ENCODE measurements at places on chromosomes 3 and 15.

- peak; percentile 12 for DNase-seq
These were observed 1.4 kb downstream of the HTD2 start for GRCh38 chr3:58307639-58308215.

DNA sequence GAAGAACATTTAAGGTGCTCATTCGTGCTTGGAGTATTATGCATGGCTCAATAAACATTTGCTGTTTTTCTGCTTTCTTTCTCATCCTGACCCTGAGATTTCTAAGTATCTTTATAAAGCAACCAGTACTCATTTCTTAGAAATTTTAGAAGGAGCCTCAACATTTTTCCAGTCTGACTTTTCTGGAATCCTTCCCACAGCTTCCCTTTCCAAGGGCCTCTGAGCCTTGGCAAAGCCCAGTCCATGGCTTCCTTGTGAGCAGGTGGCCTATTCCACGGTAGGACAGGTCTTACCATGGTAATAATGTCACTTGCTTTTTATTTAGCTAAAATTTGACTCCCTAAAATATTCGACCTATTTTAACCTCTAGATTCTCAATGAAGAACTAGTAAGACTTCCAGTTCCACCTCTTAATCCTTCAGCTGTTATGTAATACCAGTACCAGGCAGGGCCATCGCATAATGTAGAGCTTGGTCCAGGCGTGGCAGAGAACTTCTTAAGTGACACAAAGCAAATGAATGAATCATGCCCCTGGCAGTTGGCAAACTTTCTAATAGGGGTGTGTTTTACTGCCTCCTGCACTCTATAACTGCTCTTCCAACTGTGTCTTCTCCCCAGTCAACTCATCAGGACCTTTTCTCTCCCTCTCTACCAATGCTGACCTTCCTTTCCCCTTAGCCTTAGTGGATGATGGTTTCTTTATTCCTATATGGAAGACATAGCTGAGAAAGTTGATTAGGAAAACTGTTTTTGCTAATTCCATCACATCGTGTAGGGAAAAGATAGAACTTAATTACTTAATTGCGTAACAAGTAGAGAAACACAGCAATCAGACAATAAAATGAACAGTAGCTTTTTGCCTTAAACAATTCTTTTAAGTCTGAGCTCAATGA lies 894 bp upstream of the TM4SF4 start:
- DNase-seq: no peak

- DNase-seq: no peak
These were observed 81.7 kb downstream of the MSL2 start for GRCh38 chr3:136114421-136114820.

DNA sequence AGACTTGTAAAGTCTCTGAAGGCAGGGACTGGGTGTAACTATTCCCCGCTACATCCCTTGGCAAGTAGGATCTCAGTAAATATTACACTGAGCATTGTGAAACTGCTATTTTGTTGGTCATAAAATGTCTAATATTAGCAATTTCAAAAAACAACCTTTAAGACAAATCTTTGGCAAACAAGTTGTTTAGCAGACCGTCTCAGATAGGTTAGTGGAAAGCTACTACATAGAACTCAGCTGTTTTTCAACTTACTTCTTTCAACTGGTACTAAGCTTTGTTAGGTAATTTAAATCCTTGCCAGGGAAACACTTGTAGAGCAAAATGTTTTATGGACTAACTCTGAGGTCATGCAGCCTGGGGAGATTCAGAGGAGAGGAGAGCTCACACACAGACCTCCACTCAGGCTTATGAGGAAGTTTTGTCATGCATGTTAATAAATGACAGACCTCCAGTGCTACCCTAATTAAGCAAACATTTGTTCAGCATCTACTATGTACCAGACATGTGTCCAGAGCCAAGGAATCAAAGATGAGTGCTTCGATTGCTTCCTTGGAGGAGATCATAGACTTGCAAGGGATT lies 61.6 kb upstream of the STAC start:
- no peak for DNase-seq

DNA sequence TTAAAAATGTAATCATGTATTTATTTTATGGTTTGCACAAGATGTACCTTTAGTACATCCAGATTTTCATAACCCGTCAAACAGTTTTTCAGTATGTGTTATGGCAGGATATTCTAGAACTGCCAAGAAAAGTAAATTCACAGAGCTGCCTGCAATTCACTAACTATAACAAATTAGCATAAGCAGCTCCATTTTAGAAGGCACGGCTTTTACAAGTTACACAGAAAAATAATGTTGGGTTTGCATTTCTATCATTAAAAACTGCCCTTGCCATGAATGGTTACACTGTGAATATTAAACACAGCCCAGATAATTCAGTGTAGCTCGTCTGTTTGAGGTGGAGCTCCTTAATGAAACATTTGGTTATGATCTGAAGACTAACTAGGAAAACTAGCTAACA lies 94.3 kb upstream of the BHLHE40 start:
- no peak for DNase-seq

DNA sequence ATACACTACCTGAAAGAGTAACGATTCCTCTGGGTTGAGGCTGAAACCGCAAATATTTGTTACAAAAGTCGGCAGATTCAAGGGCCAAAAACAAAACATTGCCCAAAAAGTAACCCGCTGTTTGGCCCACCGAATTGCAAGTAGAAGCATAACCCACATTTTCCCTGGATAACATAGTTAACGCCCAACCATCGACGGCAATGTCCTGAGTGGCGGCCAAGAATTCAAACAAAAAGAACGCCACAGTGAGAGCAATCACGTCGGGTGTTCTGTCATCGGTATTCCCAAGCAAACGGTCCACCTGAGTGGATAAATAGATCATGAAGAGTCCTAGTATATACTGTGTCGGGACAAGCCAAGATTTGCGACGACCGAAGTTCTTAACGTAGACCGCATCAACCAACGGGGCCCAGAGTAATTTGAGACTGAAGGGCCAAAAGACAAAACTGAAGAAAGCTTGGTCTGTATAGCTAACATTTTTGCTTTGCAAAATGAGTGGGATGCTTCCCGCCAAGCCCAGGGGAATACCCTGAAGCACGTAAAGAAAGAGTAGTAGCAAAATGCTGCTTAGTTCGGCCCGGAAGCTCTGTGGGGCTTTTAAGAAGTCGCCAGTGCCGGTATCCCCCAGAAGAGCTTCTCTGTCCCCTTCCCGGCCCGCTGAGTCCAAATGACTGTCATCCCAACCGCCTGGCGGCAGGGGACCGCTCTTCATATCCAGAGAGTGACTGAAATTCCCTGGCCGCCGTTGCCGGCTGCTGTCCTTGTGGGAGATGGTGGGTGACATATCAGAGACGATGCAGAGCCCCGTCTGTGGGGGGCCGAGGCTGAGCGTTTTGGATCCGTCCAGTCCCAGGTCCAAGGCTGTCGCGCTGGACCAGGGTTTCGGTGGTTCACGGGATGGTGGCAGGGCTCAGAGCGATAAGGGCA lies 750 bp downstream of the SLC33A1 start:
- no peak for DNase-seq

DNA sequence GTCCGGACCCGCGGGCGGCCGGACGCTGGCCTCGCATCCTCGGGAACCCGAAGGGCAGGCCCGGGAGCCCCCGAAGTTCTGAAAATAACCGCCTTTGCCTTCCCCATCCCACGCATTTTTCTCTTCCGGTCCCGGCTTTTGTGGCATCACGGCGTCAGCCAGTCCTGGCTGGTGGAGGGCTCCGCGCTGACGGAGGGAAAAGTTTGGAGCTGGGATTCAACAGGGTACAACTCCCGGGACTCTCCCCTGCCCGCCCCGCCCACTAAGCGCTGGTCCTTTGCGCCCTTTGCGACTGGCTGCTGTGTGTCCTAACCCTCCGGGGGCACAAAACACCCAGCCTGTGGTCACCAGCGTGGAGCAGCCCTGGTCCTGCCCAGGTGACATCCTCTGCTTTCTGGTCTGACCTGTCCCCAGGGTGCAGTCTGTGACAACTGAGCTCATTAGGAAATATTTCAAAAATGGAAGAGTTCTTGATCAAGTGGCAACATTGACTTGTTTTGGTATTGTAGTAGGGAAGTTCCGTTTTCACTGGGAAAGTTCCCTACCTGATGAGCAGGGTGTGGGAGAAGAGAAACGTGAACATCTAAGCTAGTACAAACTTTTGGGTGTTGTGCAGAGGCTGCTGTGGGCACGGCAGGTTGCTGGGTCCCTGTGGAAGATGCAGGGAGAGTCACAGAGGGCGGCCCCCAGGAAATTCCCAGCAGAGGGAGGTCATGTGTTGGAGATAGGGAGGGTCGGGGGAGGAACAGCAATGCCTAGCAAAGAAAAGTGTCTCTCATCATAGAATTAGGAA lies 775 bp downstream of the ARNT2 start:
- DNase-seq: peak; percentile 26

DNA sequence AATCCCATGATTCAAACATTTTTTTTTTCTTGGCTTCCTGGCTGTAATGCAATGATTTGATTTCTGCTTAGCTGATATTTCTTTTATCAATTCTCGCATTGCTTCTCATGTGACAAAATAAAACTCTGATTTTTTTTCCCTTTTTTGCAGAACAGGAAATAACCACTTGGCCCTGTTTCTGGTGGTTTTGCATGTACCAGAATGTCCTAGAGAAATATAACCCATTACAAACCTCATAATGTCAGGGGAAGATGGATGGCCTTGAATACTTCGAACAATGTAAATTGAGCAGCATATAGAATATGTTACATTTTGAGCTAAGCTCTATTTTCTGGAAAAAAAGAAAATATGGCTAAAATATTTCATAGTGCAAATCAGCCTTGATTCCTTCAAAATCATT lies 275.6 kb downstream of the RAP2B start:
- no peak for DNase-seq

- no peak for DNase-seq
These were observed 84.0 kb downstream of the HES1 start for GRCh38 chr3:194219826-194220410.

DNA sequence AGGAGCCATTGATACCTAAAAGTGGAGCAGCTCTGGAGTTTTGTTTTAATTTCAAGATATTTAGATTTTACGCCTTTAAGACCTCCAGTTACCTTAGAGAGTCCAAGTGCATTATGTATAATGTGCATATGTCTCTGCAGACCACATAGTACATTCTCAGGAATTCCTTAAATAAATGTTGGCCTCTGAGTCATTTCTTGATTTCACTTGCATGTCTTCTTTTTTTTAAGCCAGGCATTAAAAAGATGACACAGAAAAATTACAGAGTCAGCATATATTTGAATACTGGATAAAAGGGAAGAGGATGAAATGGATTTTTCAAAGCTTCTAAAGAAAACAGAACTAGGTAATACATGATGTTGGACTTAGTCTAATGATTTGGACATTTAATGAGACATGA lies 125.2 kb downstream of the TMCO5A start:
- DNase-seq: no peak

- DNase-seq: no peak
These were observed 140.9 kb downstream of the NTRK3 start for GRCh38 chr15:88115486-88116152.

DNA sequence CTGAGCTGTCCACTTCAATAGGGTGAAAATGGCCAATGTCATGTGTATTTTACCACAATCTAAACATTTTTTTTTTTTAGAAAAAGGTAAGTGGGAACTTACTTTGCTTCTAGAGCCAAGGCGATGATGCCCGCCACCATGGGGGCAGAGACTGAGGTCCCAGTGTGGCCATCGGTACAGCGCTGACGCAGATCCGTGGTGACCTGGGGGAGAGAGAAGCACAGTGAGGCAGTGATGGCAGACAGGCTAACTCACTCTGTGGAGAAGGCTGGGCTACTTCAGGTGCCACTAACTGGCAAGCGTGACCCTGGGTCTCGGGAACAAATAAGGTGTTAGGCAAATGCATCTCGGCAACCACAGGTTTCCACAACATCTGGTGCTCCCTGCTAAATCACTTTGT lies 94.3 kb upstream of the SNRPA1 start:
- DNase-seq: no peak

DNA sequence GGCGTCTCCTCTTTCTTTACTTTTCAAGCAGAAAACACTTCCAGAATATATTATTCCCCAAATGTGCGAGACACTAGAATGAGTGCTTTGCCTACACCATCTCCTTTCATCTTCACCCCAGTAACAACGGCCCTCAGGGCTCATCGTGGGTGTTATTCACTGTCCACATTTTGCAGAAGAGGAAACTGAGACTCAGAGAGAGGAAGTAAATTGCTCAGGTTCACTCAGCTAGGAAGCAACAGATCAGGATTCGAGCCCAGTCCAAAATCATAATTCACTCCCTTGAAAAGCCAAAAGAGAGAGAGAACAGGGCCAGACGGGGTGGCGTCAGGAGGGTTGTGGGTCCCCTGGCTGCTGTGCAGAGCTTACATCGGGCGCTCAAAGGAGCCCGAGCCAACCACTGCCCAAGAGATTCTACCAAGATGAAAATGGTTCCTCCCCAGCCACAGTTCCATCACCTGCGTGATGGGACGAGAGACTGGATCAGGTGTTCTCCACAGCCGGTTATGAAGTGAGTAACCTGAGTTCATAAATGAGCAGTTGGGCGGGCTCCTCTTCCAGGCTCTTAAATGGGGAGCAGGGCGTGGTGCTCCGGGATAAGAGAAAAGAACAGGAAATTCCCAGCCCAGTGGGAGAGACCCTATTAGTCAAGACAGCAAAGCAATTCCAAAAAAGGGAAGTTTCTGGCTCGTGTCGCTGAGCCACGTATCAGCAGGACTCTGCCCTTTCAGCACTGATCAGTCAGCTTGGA lies 48.6 kb upstream of the FLNB start:
- DNase-seq: no peak

DNA sequence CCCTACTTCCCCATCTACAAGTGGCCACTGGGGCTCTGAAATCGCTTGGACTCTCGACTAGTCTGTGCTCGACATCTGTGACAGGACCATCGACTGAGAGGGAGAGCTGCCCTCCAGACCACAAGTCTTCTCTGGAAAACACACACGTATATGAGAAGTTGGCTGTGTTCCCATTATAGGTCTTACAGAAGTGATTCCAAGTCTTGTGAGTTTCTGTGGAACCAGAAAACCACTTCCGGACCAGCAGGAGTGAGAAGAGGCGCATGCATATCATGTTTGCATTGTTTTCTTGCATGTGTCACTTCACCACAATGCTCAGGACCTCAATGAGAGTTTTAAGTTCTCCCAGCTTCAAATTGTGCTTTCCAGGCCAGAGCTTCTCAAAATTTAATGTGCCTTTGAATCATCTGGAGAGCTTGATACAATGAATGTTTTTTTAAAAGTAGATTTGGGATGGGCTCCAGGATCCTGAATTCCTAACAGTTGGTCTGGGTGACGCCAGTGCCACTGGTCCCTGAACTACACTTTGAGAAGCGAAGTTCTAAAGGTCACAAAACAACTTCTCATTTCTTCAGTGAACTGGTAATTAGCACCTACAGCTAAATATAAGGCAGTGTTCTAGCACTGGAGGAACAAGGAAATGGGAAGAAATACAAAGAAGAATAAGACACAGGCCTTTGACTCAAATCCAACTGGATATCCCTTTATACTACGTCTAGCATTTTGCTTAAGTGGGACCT lies 15.7 kb downstream of the LIPC start:
- DNase-seq: no peak

GRCh38 chr3:155302481-155302880 lies 9.0 kb upstream of the STRIT1 start:
- no peak for DNase-seq

GRCh38 chr3:115706311-115706829 lies 83.1 kb downstream of the GAP43 start:
- no peak for DNase-seq
